ENCODE measurements at places on chromosomes 5 and 9.

- H3K27me3 ChIP-seq: peaks cover 49% of the 10 kb centered on the region
- no peaks in the 10 kb centered on the region for H3K36me3 ChIP-seq
- peak; percentile 67 for ATAC-seq
- H3K4me1 ChIP-seq: peaks cover 7% of the 10 kb centered on the region
Observed at GRCh38 chr5:74433255-74433895, 207.2 kb downstream of the ENC1 start.

GRCh38 chr9:10403283-10403682, 209.5 kb downstream of the PTPRD start:
- H3K4me3 ChIP-seq: no peak overlapping the region
- no peaks in the 10 kb centered on the region for H3K27me3 ChIP-seq
- no peaks in the 10 kb centered on the region for H3K36me3 ChIP-seq
- H3K27ac ChIP-seq: no peak overlapping the region
- ATAC-seq: no peak

- H3K27ac ChIP-seq: no peak overlapping the region
- no peaks in the 10 kb centered on the region for H3K36me3 ChIP-seq
- H3K27me3 ChIP-seq: peaks cover 19% of the 10 kb centered on the region
- H3K4me3 ChIP-seq: no peak overlapping the region
Observed at GRCh38 chr5:1776831-1777230, 22.8 kb downstream of the MRPL36 start.

DNA sequence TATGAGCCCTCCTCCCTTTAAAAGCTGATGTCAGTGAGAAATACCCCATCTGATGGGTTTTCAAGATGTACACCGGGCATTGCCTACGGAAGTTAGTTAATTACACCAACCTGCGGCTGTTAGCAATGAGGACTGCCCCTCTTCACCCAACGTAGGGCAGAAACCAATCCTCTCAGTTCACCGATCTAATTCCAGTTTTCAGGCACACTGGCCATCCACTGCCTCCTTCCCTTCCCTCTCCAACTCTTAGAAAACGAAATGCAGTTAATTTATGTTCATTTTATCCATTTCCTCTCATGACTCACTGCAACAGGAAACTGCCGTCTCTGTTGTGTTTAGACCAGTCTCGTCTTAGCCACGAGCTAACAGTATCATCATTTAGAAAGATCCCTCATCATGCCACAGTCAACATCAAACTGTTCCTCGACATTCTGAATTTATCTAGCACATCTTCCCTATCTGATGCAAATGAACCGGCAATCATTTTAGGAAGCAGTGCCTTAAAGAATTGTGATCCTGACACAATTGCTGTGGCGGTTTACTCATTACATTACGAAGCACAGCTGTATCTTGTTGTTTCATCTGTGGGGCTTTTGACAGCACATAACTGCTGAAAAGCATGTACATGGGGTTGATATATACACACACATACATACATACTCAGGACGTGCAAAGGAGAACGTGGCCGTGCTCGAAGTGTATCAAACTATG, 168.6 kb downstream of the EFNA5 start:
- H3K4me1 ChIP-seq: no peaks in the 10 kb centered on the region
- H3K36me3 ChIP-seq: no peaks in the 10 kb centered on the region
- H3K27ac ChIP-seq: no peak overlapping the region
- no peak for ATAC-seq
- peaks cover 11% of the 10 kb centered on the region for H3K27me3 ChIP-seq

- H3K27me3 ChIP-seq: no peaks in the 10 kb centered on the region
- H3K36me3 ChIP-seq: no peaks in the 10 kb centered on the region
- ATAC-seq: no peak
- H3K4me3 ChIP-seq: no peak overlapping the region
Observed at GRCh38 chr9:75993434-75993833, 103.0 kb downstream of the PCSK5 start.

DNA sequence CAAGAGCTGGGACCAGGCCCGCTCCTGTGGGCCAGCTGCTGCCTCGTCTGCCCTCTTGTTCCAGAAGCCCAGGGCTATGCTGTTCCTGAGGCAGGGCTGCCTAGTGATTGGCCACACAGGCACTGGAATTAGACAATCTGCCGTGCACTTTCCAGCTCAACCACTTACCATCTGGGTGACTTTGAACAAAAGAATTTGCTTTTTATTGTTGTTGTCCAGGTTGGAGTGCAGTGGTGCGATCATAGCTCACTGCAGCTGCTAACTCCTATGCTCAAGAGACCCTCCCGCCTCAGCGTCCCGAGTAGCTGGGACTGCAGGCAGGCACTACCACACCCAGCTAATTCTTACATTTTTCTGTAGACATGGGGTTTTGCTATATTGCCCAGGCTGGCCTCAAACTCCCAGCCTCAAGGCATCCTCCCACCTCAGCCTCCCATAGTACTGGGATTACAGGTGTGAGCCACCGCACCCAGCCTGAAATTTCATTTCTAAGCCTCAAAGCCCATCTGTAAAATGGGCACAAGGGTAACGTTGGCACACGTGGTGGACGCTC, 1.2 kb upstream of the NEK6 start:
- peaks cover 24% of the 10 kb centered on the region for H3K36me3 ChIP-seq
- peak overlapping the region; percentile 93 for H3K27ac ChIP-seq
- no peaks in the 10 kb centered on the region for H3K27me3 ChIP-seq
- peaks cover 63% of the 10 kb centered on the region for H3K4me1 ChIP-seq

- H3K27me3 ChIP-seq: peaks cover 44% of the 10 kb centered on the region
- no peak for ATAC-seq
- no peak overlapping the region for H3K4me3 ChIP-seq
- H3K36me3 ChIP-seq: no peaks in the 10 kb centered on the region
- no peaks in the 10 kb centered on the region for H3K4me1 ChIP-seq
Observed at GRCh38 chr5:180286-180918, 10.9 kb upstream of the LRRC14B start.

DNA sequence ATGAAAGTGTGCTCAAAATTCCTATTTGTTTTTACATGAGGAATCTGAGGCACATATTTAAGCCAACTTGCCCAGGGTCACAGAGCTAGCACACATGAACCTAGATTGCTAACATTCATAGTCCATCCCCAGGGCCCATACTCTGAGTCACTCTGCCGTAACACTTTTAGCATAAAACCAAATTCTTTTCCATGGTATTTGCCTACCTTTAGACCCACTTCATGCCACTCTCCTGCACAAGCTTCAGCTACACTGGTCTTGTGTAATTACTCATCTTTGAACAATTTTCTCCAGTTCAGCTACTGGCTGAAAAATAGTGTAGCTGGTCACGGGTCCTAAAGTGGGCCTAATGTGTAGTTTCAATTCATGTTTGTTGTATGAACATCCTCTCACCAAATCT, 200.7 kb downstream of the SLC12A2 start:
- H3K36me3 ChIP-seq: no peaks in the 10 kb centered on the region
- H3K4me3 ChIP-seq: no peak overlapping the region
- no peak for ATAC-seq
- no peak overlapping the region for H3K27ac ChIP-seq
- H3K4me1 ChIP-seq: no peaks in the 10 kb centered on the region
- no peaks in the 10 kb centered on the region for H3K27me3 ChIP-seq

- H3K27ac ChIP-seq: no peak overlapping the region
- ATAC-seq: no peak
- H3K27me3 ChIP-seq: no peaks in the 10 kb centered on the region
- peaks cover 11% of the 10 kb centered on the region for H3K4me1 ChIP-seq
- no peaks in the 10 kb centered on the region for H3K36me3 ChIP-seq
- H3K4me3 ChIP-seq: no peak overlapping the region
Observed at GRCh38 chr9:82168585-82168984, 180.0 kb downstream of the SPATA31D1 start.

- no peaks in the 10 kb centered on the region for H3K27me3 ChIP-seq
- H3K4me3 ChIP-seq: no peak overlapping the region
- no peak for ATAC-seq
- peak overlapping the region; percentile 92 for H3K27ac ChIP-seq
- peaks cover 61% of the 10 kb centered on the region for H3K4me1 ChIP-seq
- peaks cover 16% of the 10 kb centered on the region for H3K36me3 ChIP-seq
Observed at GRCh38 chr9:114482593-114482992, 22.7 kb downstream of the WHRN start.

GRCh38 chr5:171898386-171898785, 108.1 kb downstream of the FBXW11 start:
- no peak for ATAC-seq
- H3K4me1 ChIP-seq: peaks cover 24% of the 10 kb centered on the region
- no peak overlapping the region for H3K4me3 ChIP-seq
- no peaks in the 10 kb centered on the region for H3K27me3 ChIP-seq
- peaks cover 44% of the 10 kb centered on the region for H3K36me3 ChIP-seq

DNA sequence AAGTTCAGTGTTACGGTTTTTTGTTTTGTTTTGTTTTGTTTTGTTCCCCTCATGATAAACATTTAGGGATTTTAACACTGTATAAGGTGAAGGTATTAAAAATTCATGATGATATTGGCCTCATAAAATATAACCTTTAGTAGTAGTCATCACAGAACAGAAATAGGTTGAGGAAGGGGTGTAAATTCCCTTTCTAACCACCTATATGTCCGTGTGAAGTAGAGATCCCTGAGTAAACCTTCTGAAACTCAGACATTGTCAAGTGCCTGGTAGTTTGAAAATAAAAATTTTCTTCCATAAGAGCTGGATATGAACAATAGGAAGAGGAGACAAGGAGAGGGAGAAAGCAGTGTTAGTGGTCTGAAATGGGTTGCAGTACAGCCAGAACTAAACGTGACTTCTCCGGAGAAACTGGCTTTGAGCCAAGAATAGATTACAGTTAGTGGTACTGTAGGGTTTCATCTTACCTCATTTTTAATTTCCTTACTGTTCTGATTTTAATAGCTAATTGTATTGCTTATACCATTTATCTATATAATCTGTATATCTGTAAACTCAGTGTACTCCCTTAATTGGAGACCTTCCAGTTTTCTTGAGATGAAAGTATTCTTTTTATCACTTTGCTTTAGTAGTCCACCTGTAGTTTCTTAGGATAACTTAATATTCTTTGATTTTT, 18.3 kb downstream of the UGCG start:
- H3K27ac ChIP-seq: peak overlapping the region; percentile 86
- H3K36me3 ChIP-seq: peaks cover 48% of the 10 kb centered on the region
- no peaks in the 10 kb centered on the region for H3K27me3 ChIP-seq

DNA sequence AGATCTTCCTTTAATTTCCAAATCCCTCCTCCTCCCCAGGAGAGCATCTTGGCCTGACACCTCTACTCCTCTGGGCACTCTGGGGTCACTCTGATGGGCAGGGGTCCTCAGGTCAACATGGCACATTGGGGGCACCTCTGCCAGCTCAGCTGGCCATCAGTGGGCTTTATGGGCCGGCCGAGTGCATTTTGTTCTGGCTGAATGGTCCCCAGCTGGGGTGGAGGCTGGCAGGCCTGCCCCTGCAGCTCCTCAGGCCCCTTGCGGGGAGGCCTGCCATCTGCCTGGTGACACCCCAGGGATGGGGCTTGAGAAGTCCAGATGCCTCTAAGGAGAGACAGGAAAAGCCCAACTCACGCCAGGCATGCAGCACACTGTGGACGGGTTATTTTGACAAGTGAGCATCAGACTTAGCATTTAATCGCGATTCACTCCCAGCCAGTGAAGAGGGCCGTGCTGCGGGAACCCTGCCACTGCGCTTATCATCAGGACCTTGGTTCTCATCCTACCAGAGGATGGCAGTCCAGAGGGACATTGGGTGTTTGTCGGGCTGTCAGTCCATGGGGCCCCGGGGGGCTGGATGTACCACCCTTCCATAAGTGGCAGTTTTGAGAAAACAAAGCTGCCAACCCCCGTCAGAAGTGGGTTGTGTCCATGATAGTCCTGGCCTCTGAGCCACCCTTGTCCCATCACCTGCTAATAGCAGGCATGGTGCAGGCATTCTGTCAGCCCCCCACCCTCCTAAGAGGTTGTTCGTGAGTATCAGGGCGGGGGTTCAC, 21.7 kb downstream of the PHF2 start:
- no peaks in the 10 kb centered on the region for H3K27me3 ChIP-seq
- peaks cover 6% of the 10 kb centered on the region for H3K36me3 ChIP-seq
- H3K4me1 ChIP-seq: peaks cover 76% of the 10 kb centered on the region
- H3K4me3 ChIP-seq: no peak overlapping the region

DNA sequence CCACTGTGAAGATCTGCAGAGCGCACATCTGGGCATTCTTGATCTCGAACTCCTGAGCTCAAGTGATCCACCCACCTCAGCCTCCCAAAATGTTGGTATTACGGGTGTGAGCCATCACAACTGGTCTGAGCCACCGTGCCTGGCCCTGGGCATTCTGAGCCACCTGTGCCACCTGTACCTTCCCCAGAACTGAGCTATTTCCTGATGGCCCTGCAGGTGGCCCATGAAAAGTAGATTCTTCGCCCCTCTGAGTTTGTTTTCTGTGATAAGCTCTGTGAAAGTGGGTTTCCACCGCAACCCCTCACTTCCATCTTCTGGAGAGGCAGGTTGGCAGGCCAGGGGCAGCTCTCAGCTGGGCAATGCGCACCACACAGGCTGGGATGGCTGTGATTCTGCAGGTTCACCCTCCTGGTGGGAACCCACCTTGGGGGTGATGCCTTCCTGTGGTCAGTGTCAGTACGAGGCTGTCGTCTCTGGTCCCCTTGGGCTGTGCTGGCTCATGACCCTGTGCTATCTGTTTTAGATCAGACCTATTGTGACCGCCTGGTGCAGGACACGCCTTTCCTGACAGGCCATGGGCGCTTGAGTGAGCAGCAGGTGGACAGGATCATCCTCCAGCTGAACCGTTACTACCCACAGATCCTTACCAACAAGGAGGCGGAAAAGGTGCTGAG, 11.3 kb downstream of the CARD19 start:
- no peak overlapping the region for H3K4me3 ChIP-seq
- no peaks in the 10 kb centered on the region for H3K27me3 ChIP-seq
- H3K36me3 ChIP-seq: peaks cover 39% of the 10 kb centered on the region

DNA sequence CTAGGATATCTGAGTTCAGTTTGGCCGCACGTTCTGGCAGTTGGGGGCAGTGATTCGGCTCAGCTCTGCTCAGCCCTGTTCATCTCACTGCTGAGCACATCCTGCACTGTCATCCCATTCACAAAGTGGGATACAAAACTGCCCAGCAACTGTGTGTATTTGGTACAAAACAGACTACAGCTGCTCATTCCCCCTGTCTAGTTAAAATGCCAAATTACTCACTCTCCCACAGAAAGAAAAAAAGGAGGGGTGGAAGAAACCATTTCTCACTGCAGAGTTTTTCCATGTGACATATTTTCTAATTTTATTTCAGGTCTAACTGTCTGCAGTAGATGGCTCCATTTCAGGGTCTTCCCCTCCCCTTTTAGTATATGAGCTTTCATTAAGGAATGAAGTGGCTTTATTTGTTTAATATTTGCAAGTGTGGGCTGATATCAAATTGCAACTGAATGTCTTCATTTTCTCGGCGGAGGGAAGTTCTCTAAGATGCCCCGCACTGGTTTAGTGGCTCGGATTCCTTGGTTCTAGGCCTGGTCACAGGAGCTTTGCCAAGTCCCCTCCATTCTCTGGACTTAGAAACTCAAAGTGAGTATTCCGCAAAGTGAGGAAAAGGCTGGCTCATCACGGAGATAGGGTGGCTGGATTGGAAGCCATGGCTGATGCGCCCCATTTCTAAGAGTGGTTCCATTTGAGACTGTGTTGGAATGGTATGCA, 14.7 kb downstream of the COL15A1 start:
- no peak for ATAC-seq
- H3K4me3 ChIP-seq: no peak overlapping the region
- H3K4me1 ChIP-seq: no peaks in the 10 kb centered on the region
- H3K27me3 ChIP-seq: peaks cover 41% of the 10 kb centered on the region

All from stimulated activated memory B cell treated with anti-CD40 and anti-IgM and Interleukin-4, amounts not matched to agents 10 μg/mL and 1 μg/mL and 100 μg/mL, for 72 hours (primary cell).